ENCODE measurements at places on chromosomes 3 and 15. TPM values are rescaled to one million over a fixed set of nuclear protein-coding genes. Genes with fewer than 3 reads are reported as not detected.

AVEN gene
- total RNA-seq: 14.9 TPM

DNA sequence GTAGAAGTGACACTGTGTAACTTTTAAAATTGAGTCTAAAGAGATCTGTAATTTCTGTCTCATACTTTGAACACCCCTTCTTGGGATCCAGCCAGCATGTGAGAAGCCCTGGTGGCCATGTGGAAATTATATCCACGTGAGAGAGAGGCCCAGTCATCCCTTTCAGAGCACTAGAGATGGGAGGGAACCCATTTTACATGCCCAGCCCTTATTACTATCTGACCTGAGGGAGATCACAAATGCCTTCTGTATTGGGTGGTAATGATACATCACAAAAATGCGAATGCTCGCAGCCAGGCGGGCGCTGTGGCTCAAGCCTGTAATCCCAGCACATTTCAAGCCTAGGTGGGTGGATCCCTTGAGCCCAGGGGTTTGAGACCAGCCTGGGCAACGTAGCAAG, 27.3 kb upstream of the TRAK1 start:
- DNase-seq: no peak
- H3K27ac ChIP-seq: peak overlapping the region; percentile 86
- H3K4me3 ChIP-seq: no peak overlapping the region
- H3K4me1 ChIP-seq: peaks cover 69% of the 10 kb centered on the region
- no peaks in the 10 kb centered on the region for H3K27me3 ChIP-seq
- H3K36me3 ChIP-seq: no peaks in the 10 kb centered on the region

DNA sequence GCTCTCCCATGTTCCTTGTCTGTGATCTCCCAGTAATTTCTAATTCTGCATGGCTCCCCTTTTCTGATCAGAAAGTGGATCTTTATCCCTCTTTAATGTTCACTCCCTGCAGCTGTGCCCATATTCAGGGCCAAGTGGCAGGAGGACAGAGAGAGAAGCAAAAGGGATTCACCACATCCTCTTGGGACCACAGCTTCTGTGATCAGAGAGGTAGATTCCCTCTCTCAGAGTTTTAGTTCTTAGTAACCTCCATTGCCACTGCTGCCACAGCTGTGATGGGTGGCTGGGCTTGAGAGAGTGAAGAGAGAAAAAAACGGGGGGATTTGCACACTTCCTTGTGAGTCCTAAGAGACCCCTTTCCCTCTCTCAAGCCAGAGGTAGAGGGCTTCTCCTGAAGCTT, 49.2 kb downstream of the GLCE start:
- no peak for DNase-seq
- H3K4me3 ChIP-seq: no peak overlapping the region
- no peaks in the 10 kb centered on the region for H3K27me3 ChIP-seq
- H3K27ac ChIP-seq: no peak overlapping the region
- no peaks in the 10 kb centered on the region for H3K4me1 ChIP-seq

DNA sequence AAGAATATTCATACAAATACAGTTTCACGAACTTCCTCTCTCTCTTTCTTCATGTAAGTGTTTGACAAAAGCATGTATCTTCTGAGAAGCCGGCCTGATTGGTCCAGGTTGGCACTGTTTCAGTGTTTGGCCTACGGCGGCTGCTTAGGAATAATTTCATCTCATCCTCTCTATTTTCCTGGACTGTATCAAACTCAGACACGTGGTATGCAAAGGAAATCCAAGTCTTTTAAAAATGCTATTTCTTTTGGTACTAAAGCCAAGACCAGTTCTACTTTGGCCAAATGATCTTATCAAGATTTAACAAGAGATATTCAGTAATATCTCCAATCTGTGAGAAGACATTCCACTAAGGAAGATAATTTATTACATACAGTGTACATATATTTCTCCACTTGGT, 152.8 kb downstream of the TIGIT start:
- H3K27ac ChIP-seq: peak overlapping the region; percentile 18
- peaks cover 4% of the 10 kb centered on the region for H3K4me1 ChIP-seq
- no peaks in the 10 kb centered on the region for H3K36me3 ChIP-seq
- no peak for DNase-seq
- no peak overlapping the region for H3K4me3 ChIP-seq
- H3K27me3 ChIP-seq: no peaks in the 10 kb centered on the region

GRCh38 chr15:34890424-34890823, 79.1 kb downstream of the AQR start:
- no peaks in the 10 kb centered on the region for H3K4me1 ChIP-seq
- H3K36me3 ChIP-seq: peaks cover 86% of the 10 kb centered on the region
- no peak overlapping the region for H3K4me3 ChIP-seq
- no peak for DNase-seq
- no peak overlapping the region for H3K27ac ChIP-seq
- no peaks in the 10 kb centered on the region for H3K27me3 ChIP-seq

DNA sequence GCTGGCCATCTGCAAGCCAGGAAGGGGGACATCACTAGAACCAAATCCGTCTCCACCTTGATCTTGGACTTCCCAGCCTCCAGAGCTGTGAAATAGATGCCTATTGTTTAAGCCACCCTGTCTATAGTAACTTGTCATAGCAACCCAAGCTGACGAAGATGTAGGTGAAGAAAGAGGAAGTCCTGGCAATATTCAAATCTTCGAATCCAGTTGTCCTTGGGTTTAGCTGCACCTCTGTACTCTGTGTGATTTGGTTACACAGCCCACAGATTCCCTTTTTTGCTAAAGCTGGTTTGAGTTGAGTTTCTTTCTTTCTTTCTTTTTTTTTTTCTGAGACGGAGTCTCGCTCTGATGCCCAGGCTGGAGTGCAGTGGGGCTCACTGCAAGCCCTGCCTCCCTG, 68.0 kb upstream of the XCR1 start:
- H3K4me3 ChIP-seq: no peak overlapping the region
- H3K4me1 ChIP-seq: no peaks in the 10 kb centered on the region
- H3K27me3 ChIP-seq: no peaks in the 10 kb centered on the region
- no peak overlapping the region for H3K27ac ChIP-seq

DNA sequence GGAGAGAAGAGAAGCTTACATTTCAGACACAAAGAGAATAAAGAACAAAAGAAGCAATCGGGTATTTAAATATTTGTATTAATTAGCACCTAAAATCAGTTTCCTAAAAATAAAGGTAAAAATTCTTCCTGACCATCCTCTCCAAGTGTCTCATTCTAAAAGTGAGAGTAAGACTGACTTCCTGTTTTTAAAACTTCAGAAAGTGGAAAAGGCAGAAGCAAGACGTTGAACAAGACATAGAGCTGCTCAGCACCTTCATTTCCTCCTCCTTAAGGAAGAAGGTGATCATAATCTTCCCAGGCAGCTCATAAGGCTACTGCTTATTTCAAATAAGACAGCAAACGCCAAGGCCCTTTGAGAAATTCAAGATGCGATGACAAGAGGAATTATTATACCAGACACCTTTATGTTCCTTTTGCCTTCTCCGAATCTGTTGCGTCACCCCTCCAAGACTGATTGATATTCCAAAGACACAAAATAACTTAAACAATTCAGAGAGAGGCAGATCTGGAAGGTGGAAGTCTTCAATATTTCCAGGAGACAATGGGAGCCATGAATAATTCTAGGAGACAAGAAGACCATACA, 238.8 kb upstream of the TLE3 start:
- no peaks in the 10 kb centered on the region for H3K27me3 ChIP-seq
- H3K4me1 ChIP-seq: peaks cover 5% of the 10 kb centered on the region
- no peak for DNase-seq
- H3K4me3 ChIP-seq: no peak overlapping the region

GRCh38 chr3:50912746-50913145, 238.0 kb downstream of the DOCK3 start:
- no peak overlapping the region for H3K27ac ChIP-seq
- no peaks in the 10 kb centered on the region for H3K4me1 ChIP-seq
- no peaks in the 10 kb centered on the region for H3K27me3 ChIP-seq
- no peak for DNase-seq

GRCh38 chr3:62688050-62688449, 187.2 kb downstream of the CADPS start:
- H3K4me1 ChIP-seq: no peaks in the 10 kb centered on the region
- no peak for DNase-seq
- no peaks in the 10 kb centered on the region for H3K36me3 ChIP-seq
- no peaks in the 10 kb centered on the region for H3K27me3 ChIP-seq
